ENCODE measurements at places on chromosomes 7 and 10. TPM values are rescaled to one million over a fixed set of nuclear protein-coding genes. Genes with fewer than 3 reads are reported as not detected.

Gene UPF2
- 16.4 TPM for total RNA-seq

Gene FAM25G
- total RNA-seq: not detected

Gene UMAD1
- total RNA-seq: 12.2 TPM

Gene ICA1
- total RNA-seq: 12.7 TPM

Gene TYSND1
- total RNA-seq: 9.5 TPM

GRCh38 chr7:89027781-89028180, 232.2 kb upstream of the TEX47 start:
- H3K4me3 ChIP-seq: no peak overlapping the region
- no peaks in the 10 kb centered on the region for H3K4me1 ChIP-seq
- no peak for DNase-seq

GRCh38 chr10:94680544-94680943, 3.0 kb upstream of the CYP2C18 start:
- no peak for DNase-seq
- no peak overlapping the region for H3K4me3 ChIP-seq
- peaks cover 28% of the 10 kb centered on the region for H3K4me1 ChIP-seq
- H3K27me3 ChIP-seq: no peaks in the 10 kb centered on the region
- no peaks in the 10 kb centered on the region for H3K36me3 ChIP-seq

DNA sequence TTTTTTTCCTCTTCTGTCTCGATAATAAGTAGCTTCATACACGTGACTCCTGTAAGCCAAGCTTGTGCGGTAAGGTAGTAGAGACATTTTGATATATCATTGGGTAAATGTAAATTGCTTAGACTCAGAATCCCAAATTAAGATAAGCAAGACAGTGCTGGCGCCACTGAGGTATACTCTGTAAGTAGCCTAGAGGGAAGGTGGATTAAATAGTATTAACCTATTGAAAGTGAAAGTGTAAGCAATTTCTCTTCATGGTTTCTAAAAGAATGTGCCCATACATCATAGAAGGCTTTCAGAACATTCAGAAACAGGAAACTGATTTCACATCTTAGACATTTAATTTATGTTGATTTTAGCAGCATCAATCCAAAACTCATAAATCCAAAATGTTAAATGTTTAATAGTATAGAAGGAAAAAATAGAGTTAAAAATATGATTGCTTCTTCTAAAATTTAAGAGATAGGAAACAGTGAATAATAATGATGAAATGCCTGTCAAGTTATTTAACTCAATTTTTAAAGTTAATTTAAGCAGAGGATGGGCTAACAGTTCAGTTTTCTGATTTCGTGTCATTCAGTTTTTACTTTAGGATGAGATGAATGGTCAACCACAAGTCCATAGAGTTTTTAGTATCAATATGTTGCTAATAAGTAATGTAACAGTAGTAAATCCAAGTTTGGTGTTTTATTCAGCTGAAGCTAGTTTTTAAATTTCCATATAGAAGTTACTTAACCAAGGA, 36.8 kb downstream of the LRRC72 start:
- H3K27me3 ChIP-seq: no peaks in the 10 kb centered on the region
- no peak overlapping the region for H3K4me3 ChIP-seq
- no peak overlapping the region for H3K27ac ChIP-seq
- H3K4me1 ChIP-seq: no peaks in the 10 kb centered on the region
- no peaks in the 10 kb centered on the region for H3K36me3 ChIP-seq
- DNase-seq: no peak

DNA sequence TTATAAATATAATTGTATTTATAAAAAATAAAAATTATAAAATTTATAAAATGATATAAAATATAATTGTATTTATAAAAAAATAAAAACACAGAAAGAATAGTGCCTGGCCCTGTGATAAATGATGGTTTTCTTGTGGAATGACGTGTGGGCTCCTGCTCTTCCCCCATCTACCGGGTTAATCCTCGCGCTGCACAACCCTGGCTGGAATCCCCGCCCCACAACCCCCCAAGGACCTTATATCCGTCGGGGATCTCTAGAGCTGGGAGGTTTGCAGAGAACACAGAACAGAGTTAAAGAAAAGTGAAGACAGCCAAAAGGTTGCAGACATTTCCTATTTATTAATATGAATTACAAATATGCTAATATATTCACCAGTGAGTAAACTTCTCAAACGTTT, 95.4 kb upstream of the NPS start:
- DNase-seq: no peak
- no peaks in the 10 kb centered on the region for H3K4me1 ChIP-seq
- no peak overlapping the region for H3K27ac ChIP-seq

DNA sequence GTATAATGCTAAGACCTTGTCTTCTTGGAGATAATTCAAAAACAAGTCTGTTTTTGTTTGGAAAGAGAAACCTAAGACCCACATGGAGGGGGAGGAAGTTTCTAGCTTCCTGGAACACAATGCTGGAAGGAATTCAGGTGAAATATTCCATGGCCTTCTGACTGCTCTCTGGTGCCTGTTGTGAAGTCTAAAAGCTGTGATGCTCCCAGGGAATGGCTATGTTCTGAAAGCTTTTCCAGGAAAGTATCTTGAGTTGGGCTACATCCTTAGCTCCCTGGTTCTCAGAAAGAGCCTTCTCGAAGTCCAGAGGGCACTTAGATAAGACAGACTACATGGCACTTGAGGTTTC, 12.5 kb upstream of the PFKP start:
- DNase-seq: no peak
- no peaks in the 10 kb centered on the region for H3K4me1 ChIP-seq
- no peak overlapping the region for H3K27ac ChIP-seq
- no peaks in the 10 kb centered on the region for H3K27me3 ChIP-seq
- H3K4me3 ChIP-seq: no peak overlapping the region

DNA sequence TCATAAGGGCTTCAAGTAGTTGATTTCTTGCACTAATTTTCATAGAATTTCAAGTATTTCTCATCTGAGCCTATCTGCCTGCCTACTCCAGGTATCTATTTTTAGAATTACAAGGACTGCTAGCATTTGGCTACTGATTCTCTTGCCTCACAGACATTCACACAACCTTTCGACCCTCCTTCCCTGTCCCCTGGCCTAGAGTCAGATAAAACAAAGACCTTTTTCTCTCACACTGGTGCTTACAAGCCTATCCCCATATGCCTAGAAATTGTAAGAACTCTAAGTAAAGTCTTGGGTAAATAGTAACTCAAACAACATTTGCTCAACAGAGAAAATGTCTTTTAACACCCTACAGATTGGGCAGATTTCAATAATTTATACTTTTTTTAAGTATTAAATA, 6.3 kb downstream of the GPAM start:
- peak overlapping the region; percentile 27 for H3K27ac ChIP-seq
- H3K4me1 ChIP-seq: peaks cover 21% of the 10 kb centered on the region
- no peaks in the 10 kb centered on the region for H3K27me3 ChIP-seq
- peaks cover 38% of the 10 kb centered on the region for H3K36me3 ChIP-seq

- peak overlapping the region; percentile 73 for H3K4me3 ChIP-seq
- DNase-seq: peak; percentile 76
- H3K36me3 ChIP-seq: no peaks in the 10 kb centered on the region
- H3K27ac ChIP-seq: peak overlapping the region; percentile 91
Measured at GRCh38 chr7:157139111-157139809, 534 bp downstream of the UBE3C start.

DNA sequence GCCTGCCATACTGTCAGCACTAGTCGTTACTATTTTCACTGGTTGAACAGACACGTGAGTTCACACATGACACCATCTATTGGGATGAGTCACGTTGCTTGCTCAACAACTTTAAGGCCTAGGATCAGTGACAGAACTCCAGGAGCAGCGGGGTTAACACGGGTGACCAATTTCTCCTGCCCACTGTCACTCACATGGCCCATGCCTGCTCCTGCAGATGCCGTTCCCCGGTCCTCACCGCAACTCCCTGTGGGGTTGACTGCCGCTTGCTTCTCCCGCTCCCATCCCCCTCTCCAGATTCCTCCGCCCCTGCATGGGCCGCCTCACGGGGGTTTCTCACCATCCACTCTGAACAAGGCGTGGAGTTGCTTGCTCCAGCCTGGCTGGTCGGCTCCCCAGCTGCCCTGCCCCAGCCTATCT, 128.2 kb downstream of the TAX1BP1 start:
- no peaks in the 10 kb centered on the region for H3K36me3 ChIP-seq
- H3K27me3 ChIP-seq: no peaks in the 10 kb centered on the region
- no peak for DNase-seq

DNA sequence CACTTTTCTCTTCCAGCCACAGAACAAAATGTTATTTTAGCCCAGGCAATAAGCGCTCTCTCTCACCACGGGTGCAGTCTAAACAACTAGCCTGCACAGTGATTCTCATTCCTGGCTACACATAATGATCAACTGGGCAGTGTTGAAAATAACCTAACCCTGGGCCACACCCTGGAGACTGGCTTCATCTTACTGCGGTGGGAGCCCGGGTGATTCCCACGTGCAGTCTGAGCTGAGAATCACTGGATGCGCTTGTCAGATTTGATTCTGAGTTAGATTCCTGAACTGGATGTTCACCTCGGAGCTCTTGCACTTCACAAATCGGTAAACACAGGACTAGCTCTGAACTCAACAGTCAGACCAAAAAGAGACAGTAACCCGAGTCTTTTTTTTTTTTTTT, 14.9 kb downstream of the ZC3HAV1 start:
- no peak for DNase-seq
- H3K4me1 ChIP-seq: no peaks in the 10 kb centered on the region
- peaks cover 2% of the 10 kb centered on the region for H3K36me3 ChIP-seq
- no peak overlapping the region for H3K4me3 ChIP-seq
- peak overlapping the region; percentile 2 for H3K27ac ChIP-seq
- H3K27me3 ChIP-seq: no peaks in the 10 kb centered on the region

DNA sequence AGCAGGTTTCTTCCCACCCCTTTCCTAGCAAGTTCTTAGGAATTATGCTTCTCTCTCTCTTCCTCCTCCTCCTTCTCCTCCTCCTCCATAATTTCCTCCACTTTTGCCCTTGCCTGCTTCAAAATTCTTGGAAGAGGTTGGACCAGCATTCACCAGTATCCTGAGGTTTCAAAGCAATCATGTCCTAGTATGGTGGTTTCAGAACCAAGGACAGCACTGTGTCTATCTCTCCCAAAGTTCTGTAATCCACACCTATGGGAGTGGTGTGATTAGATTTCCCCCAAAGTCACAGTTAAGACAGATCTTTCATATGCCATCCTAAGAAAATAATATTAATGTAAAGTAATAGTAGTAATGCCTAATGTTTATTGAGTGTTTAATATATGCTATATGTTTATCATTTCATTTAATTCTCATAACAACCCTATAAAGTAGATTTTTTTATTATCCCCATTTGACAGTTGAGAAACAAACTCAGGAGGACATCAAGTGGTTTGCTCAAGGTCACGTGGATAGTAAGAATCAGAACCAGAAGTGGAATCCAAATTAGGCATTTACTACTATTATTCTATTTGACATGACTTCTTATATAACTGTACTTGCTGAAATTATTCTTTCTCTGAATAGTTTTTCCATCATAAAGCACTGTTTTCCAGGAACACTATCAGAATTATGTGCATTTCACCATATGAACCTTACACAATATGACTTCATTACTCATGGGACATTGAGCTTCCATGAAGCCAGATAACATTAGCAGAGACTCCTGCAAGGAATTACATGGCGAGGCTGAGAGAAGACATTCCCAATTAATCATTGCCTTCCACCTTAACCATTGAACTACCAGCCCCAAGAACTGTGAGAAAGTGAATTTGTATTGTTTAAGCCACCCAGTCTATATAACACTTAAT, 91.4 kb downstream of the IPMK start:
- no peak overlapping the region for H3K4me3 ChIP-seq
- no peaks in the 10 kb centered on the region for H3K4me1 ChIP-seq
- no peak overlapping the region for H3K27ac ChIP-seq
- H3K36me3 ChIP-seq: no peaks in the 10 kb centered on the region
- H3K27me3 ChIP-seq: no peaks in the 10 kb centered on the region
- no peak for DNase-seq

DNA sequence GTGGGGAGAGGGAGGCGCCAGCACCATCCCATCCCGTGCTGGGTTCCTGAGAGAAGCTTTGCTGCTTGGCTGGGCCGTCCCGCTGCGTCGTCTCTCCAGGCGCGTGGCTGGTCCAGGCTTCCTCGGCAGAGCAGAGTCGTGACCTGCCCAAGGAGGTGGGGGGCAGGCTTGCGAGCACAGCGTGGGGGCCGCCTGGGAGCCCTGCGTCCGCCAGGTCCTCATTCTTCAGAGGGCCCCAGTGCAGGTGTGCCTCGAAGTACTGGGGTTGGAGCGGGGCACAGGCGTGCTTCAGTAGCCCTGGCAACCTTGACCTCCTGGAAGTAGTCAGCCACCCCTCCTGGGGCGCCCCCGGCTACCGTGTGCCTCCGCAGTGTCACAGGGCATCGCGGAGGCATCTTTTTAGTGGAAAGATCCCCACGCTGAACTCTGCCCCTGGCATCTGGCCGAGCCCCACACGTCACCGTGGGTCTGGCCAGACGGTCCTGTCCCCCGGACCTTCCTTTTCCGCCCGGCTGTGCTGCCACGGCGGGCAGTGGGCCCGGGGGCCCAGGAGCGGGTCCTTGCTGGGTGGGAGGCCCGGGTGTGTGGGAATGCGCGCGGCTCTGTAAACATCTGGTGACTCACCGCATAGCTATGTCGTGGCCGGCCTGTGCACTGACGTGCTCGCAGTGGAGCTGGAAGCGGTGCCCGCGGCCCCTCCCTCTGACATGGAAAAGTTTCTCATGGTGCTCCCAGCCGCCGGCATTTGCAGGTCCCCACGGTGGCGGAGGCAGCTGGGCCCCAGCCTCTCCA, 6.4 kb downstream of the MAFK start:
- peak overlapping the region; percentile 47 for H3K4me3 ChIP-seq
- peaks cover 4% of the 10 kb centered on the region for H3K36me3 ChIP-seq
- peak; percentile 64 for DNase-seq
- peaks cover 17% of the 10 kb centered on the region for H3K4me1 ChIP-seq
- peak overlapping the region; percentile 89 for H3K27ac ChIP-seq

GRCh38 chr7:29105752-29106668, 40.3 kb downstream of the CPVL start:
- H3K27me3 ChIP-seq: no peaks in the 10 kb centered on the region
- no peaks in the 10 kb centered on the region for H3K36me3 ChIP-seq

GRCh38 chr7:113159746-113160339, 41.5 kb upstream of the SMIM30 start:
- H3K27me3 ChIP-seq: no peaks in the 10 kb centered on the region
- no peak for DNase-seq
- H3K4me1 ChIP-seq: no peaks in the 10 kb centered on the region
- no peaks in the 10 kb centered on the region for H3K36me3 ChIP-seq
- H3K27ac ChIP-seq: no peak overlapping the region

- no peak for DNase-seq
- H3K4me1 ChIP-seq: no peaks in the 10 kb centered on the region
- H3K4me3 ChIP-seq: no peak overlapping the region
- no peak overlapping the region for H3K27ac ChIP-seq
Measured at GRCh38 chr7:77254429-77254828, 54.8 kb upstream of the FGL2 start.

Measured in liver (tissue), 10 donors.